ENCODE measurements at places on chromosomes 1 and 21.

DNA sequence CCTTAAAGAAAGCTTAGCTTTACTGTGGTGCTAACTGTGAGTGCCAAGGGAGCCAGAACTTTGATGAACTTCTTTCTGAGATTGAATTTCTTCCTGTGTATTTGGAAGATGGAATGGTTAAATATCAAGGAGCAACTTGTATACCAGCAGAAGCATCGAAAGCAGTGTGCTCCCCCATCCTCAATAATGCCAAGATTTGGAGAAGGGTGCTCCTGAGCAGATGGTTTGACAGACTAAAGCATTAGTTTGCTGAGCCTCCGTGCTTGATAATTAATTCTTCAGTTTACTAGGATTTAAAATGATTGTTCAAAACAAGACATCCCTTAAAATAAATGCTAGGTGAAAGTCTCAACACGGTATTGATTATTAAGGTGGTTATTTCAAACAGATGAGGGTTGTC, 42.4 kb upstream of the AKT3 start:
- DNase-seq: no peak

- no peak for DNase-seq
Measured at GRCh38 chr1:16281765-16282164, 44.8 kb upstream of the CPLANE2 start.

DNA sequence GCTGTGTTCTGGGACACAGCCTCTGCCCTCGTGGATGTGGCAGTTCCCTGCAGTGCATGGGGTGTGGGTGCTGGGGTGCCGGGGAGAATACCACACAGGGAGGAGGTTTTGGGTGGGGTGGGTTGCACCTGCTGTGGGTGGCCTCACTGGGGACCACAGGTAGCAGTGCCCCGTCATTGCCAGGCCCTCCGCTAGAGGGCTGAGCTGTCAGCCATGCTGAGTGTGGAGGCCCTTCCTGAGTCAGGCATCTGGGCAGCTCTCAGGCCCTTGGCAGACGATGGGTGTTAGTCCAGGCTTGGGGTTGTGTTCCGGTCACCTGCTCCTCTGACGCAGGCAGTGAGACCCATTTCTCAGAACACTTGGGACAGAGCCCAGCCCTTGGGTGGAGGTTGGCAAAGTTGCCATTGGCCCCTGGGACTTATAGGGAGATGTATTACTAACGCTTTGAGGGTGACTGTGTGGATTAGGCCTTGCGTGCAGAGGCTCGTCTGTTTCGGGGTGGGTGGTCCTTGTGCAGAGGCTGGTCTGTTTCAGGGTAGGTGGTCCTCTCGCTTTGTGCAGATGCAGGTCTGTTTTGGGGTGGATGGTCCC, 23.9 kb downstream of the PCNT start:
- DNase-seq: no peak

DNA sequence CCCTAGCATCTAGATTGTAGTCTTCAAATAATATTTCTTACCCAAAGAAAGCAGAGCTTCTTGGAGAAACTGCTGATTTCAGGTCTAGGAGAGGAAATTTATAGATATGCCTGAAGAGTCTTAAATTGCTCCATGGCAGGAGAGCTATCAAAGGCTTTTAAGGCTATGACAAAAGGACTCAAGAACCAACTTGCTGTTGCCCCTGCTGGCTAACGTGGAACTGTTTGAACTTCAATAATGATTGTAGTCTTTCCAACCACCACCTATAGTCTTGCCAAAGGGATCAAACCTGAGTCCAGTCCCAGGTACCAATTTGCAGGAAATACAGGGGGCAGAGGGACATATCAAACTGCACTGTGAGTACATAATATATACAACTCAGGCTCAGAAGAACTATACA, 336.2 kb upstream of the ESRRG start:
- DNase-seq: no peak

GRCh38 chr1:19033515-19033839, 77.0 kb upstream of the IFFO2 start:
- no peak for DNase-seq

GRCh38 chr1:6599141-6599975, 3.3 kb downstream of the KLHL21 start:
- DNase-seq: no peak

GRCh38 chr1:184790642-184791549, 36.2 kb upstream of the EDEM3 start:
- no peak for DNase-seq

GRCh38 chr1:107139833-107140702, 771 bp upstream of the NTNG1 start:
- DNase-seq: no peak

DNA sequence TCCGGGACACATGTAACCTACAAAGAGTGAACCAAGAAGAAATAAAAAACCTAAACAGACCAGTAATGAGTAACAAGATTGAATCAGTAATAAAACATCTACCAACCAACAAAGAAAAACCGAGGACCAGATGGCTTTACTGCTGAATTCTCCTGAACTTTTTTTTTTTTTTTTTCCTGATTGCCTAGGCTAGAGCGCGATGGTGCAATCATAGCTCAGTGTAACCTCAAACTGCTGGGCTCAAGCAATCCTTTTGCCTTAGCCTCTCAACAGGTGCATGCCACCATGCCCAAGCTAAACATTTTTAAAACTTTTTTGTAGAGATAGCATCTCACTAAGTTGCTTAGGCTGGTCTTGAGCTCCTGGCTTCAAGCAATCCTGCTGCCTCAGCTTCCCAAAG, 11.2 kb upstream of the FGGY start:
- no peak for DNase-seq

GRCh38 chr1:19981507-19982312, 2.3 kb upstream of the PLA2G2A start:
- no peak for DNase-seq

DNA sequence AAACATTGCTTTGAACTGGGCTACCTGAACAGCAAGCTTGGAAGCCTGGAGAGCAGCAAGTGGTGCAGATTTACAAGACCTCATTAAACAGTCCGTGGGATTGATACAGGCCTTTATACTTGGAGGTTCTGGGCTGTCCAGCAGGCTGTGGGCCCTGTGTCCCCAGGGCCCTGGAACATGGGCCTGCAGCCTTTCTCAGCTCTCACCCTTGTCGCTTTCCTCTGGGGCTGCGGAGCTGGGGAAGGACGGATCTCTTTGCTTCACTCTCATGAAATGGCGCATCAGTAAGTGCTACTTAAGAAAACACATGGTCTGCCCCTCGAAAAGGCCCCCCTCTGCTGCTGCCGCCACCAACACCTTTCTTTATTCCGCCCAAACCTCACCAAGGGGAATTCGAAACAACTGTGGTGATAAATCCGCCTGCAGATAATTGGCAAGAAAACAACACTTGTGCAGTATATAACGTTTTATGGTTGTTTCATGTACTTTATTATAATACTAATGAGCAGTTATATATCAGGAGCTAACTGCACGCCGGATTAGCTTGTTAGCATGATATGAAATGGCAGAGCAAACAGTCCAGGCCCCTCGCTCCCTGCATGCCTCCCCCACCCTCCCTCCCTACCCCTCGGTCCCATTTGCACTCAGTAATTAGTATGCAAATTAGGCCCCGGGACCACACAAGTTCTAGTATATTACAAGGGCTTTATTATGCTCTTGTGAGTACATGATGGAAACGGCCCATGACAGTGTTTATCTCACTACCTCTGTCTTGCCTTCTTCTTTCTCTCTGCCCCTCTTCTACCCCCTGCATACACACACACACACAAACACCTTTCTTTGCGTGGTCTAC, 131.5 kb downstream of the RNF220 start:
- no peak for DNase-seq

DNA sequence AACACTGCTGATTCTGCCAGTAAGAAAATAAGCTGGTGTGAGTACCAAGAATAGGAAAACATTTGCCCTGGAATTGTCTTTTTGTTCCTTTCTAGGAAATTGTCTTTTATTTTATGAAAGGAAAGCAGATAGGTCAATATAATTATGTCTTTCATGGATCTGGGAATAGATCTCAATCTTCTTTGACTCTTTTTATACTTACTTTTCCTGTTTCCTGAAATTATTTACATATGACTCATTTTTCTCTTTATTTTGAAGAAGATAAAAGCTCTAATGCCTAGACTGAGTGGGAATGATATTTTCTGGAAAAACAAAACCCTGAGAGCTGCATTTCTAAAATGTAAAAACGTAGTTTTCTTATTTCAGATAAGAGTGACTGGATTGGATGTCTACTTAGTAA, 100.1 kb downstream of the MAN1A2 start:
- DNase-seq: no peak

GRCh38 chr21:33848249-33848953, 67.2 kb downstream of the ATP5PO start:
- no peak for DNase-seq

GRCh38 chr1:228423404-228424053, 6.9 kb upstream of the TRIM17 start:
- DNase-seq: no peak

- no peak for DNase-seq
Measured at GRCh38 chr21:20652846-20653245, 345.4 kb upstream of the NCAM2 start.

DNA sequence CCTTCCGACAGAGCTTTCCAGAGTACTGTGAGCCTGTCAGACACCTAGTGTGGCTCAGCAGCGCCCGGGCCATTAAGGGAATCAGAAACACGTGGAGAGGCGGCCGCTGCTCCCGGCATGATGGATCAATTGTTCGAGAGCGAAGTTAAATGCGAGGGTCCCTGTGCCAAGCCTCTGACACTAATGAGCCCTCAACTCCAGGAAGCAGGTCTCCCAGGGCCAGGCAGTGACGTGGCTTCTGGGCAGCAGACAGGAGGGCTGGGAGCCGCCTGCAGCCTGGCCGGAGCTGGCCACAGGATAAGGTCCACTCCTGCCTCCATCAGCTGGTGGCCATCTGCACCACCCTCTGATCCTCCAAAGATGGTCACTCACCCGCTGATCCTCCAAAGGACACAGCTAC, 67.5 kb upstream of the CLDN14 start:
- no peak for DNase-seq

DNA sequence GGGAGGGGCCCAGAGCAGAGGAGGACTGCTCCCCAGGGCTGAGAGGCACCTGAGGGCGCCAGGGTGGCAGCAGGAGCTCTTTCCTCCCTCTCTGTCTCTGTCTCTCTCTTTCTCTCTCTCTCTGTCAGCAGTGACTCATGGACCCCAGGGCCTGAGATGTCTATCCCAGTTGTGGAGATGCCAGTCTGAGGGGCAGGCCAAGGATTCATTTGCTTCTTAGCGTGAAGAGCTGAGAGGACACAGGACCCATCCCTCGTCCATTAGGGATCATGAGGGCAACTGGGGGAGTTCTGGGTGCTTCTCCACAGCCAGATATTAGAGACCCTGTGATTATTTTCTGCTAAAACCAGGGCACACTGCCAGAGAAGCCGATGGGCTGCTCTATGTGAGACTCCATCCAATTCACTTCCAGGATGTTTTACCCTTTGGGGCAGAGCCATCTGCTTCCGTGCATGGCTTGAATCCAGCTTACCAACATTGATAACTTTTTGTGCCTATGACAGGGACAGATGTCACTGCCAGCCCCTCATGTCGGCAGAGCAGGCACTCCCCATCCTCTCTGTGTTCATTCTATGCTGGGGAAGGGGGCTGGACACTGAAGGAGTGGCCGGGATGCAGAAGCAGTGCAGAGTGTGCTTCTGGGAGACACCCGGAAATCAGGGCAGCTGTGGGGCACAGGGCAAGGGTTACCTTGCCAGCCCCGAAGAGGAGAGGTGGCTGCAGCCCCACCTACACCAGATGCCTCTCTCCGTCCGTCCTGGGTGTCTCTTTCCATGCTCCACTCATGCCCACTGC, 4.1 kb upstream of the PCBP3 start:
- DNase-seq: no peak

GRCh38 chr21:36792505-36792967, 93.6 kb downstream of the SIM2 start:
- DNase-seq: no peak

GRCh38 chr1:156935505-156936128, 15.2 kb downstream of the LRRC71 start:
- DNase-seq: no peak

DNA sequence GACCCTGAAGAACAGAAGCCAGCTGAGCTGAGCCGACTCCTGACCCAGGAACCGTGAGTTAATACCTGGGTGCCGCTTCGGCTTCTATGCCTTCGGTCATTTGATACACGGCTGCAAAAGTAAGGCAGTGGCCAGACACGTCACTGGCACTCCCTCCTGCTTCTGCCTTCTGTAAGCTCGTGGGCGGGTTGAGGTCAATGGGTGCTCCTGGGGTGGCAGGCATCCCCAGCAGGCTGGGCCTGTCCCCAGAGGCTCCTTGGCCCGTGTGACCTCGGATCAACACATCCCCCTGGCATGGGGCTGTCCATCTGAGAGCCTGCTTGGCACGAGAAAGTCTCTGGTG, 35.7 kb upstream of the COL6A1 start:
- DNase-seq: no peak

- peak; percentile 77 for DNase-seq
Measured at GRCh38 chr1:1470626-1471388, 758 bp upstream of the ATAD3B start.

- no peak for DNase-seq
Measured at GRCh38 chr1:68174738-68175113, 57.6 kb downstream of the WLS start.

GRCh38 chr1:118692143-118692542, 296.0 kb downstream of the TBX15 start:
- DNase-seq: peak; percentile 42

DNA sequence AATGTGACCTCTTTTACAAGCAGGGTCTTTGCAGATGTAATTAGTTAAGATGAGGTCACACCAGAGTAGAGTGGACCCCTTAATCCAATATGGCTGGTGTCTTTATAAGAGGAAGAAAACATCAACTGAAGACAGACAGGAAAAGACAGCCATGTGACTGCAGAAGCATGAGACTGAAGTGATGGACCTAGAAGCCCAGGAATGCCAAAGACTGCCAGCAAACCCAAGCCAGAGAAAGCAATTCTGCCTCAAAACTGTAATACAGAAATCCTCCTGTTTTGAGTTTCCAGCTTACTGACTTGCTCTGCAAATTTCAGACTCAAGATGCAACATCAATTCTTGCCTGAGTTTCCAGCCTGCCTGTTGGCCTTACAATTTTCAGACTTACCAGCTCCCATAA, 17.3 kb downstream of the ENAH start:
- no peak for DNase-seq

DNA sequence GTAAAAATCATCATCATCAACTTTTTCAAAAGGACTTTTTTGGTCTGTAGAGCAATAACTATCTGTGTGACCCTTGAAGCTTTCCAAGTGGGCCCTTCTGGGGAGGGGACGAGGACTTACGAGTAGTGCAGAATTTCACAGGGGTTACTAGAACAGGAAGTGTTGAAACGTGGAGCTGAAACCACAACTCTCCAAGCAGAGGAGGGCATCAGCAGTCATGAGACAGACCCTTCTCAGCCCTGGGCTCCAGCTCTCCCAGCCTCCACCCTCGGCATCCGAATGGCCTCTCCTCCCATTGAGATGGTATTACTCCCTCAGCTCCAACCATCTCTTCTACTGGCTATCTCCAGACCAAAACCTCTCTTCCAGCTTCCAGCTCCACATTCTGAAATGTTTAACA, 3.6 kb downstream of the FAM89A start:
- DNase-seq: no peak

DNA sequence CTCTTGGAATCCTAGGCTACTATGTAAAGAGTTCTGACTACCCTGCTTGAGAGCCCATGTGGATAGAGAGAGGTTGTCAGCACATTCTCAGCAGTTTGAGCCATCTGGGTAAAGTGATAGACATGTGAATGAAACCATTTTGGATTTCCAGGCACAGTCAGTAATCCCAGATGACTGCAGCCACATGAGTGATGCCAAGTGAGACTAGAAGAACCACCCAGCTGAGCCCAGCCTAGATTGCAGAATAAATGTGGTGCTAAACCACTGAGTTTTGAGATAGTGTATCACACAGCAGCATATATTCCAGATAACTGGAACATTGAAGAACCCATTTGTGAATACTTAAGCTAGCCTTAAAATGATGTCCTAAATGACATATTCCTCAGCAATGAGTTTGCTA, 166.2 kb downstream of the ATP6V1G3 start:
- DNase-seq: no peak
